ENCODE measurements at places on chromosomes 13 and 19. TPM values are rescaled to one million over a fixed set of nuclear protein-coding genes. Genes with fewer than 3 reads are reported as not detected.

ZNF471 gene
- 0.14 TPM for polyA plus RNA-seq

SLC46A3 gene
- 18.0 TPM for polyA plus RNA-seq

SH2D3A gene
- 32.7 TPM for polyA plus RNA-seq

ZNF414 gene
- polyA plus RNA-seq, result 22.2 TPM

ZNF567 gene
- 9.4 TPM for polyA plus RNA-seq

ZNF146 gene
- polyA plus RNA-seq, result 69.0 TPM

ACP5 gene
- polyA plus RNA-seq, result 109 TPM

TUBGCP3 gene
- 17.9 TPM for polyA plus RNA-seq

MATK gene
- 5.9 TPM for polyA plus RNA-seq

All from IgD-negative memory B cell (primary cell).